IPS DF 6.9 (cell line): ENCODE measurements at places on chromosomes 11 and 22.

DNA sequence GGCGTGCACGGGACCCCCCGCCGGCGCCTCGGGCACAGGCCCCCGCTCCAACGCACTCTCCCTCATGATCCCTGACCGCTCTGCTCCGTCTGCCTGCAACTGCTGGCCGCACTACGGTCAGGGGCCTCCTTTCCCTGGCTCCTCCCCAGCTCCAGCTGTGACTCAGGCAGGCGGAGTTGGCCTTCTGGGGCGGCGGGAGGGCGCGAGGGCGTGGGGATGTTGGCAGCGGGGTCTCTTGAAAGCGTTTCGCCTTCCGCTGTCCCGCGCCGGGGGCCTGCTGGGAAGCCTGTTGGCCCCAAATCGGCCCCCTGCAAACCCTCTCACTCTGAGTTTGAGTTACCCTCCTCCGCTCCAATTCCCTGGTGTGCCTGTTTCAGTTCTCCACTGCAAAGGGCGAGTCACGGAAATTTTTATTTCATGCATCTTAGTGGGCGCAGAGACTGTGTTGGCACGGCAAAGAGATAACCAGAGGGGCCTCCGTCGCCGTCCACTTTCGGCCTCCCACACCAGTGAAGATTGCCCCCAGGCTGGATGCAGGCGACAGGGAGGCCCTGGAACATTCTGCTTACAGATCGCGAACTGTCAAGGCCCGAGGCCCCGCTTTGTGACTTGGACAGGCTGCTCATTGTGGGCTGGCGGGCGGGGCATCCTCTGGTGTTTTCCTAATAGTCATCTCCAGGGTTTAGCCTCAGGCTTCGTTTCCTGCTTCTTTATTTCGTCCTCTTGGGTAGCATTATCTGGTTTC, at the start of gene CAVIN3:
Gene CAVIN3, minus strand, starts transcription at position 91 of the 745 bp plus-strand sequence. Its CDS starts 25 bp downstream, at position 66.
- no peak for DNase-seq

DNA sequence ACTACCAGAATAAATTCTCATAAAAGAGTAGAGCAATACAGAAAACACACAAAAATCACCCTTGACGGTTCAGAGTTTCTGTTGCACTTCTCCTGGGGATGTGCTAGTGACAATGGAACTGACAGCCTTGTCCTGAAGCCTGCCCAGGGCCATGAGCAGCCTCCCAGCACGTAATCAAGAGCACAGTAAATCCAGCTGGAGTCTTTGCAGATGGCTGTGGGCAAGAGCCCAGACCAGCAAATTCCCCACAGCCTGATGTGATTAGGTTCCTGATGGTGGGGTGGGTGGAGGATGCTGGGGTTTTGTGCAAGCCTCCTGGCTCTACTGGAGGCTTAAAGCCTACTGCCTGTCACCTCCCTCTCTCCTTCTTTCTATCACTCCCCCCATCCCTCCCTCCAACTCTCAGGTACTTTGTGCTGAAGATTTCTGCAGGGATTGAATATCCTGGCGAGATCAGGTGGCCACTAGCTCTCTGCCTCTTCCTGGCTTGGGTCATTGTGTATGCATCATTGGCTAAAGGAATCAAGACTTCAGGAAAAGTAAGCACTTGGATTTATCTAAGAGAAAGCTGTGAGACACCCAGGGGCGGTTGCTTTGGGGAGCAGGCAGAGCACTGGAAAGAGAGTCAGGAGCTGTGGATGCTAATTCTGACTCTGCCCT, 18.1 kb downstream of the SLC6A5 start:
- DNase-seq, result no peak

GRCh38 chr11:65375012-65375411, 7.4 kb downstream of the SLC25A45 start:
- no peak for DNase-seq

- DNase-seq, result no peak
Observed at GRCh38 chr11:35584321-35584720, 33.9 kb upstream of the FJX1 start.

DNA sequence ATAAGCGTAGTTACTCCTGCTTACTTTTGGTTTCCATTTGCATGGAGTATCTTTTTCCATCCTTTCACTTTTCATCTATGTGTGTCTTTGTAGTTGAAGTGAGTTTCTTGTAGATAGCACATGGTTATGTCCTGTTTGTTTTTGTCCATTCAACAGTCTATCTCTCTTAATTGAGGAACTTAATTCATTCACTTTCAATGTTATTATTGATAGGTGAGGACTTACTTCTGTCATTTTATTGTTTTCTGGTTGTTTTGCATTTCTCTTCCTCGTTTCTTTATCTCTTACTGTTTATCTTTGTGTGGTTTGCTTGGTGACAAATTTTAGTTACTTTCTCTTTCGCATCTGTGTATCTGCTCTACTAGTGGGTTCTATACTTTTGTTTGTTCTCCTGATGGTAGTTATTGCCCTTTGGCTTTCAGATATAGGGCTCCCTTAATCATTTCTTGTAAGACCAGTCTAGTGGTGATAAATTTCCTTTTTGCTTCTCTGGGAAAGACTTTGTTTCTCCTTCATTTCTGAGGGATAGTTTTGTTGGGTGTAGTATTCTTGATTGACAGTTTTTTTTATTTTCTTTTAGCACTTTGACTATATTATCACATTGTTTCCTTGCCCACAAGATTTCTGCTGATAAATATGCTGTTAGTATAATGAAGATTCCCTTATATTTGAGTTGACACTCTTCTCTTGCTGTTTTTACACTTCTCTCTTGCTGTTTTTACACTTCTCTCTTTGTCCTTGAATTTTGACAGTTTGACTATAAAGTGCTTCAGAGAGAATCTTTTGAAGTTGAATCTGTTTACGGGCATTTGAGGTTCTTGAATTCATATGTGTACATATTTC, 9.0 kb upstream of the RAG1 start:
- DNase-seq, result no peak

- DNase-seq, result no peak
Observed at GRCh38 chr11:130490682-130491449, 42.4 kb downstream of the ADAMTS15 start.

DNA sequence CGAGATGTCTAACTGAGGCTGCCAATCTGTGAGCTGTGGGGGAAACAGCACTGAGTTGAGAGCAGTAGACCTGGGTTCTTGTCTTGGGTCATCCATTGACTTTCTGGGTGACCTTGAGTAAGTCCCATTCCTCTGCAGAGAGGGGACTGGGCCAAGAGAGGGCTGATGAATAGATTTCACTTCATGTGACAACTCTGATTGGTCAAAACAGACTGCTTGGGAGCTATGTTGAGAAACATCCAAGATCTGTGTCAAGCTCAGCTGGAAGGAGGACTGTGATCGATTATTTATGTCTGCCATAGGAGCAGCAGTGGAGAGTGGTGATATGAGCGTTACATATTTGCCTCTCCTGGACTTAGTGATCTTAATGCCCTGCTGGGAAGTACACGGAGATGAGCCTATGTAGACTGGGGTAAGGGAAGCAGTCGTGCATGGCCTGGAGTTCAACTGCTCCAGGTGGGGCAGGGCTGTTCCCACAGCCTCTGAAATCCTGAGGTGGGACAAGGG, 47.7 kb downstream of the OTOG start:
- no peak for DNase-seq
